ENCODE measurements at places on chromosomes 5 and 9. TPM values are rescaled to one million over a fixed set of nuclear protein-coding genes. Genes with fewer than 3 reads are reported as not detected.

DNA sequence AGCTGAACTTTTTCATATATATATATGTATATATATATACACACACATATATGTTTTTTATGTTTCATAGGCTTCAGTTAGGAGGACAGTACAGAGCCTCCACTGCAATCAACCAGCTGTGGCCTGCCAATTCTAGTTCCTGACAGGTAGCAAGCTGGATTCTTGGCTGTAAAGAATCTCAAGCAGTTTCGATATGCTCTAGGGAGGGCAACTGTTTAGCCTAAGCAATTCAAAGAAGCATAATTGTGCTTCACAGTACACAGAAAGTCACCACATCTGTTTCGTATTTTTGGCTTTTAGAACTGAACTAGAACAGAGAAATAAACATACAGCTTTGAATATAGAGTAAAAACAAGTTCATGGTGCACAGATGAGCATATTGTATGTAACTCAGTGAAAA is 152.4 kb upstream of the ARRDC3 start:
- DNase-seq: no peak

GRCh38 chr5:59139695-59140094 is 556.8 kb downstream of the RAB3C start:
- DNase-seq: no peak

GRCh38 chr5:150178262-150178661 is 11.6 kb upstream of the SLC6A7 start:
- DNase-seq: peak; percentile 77

DNA sequence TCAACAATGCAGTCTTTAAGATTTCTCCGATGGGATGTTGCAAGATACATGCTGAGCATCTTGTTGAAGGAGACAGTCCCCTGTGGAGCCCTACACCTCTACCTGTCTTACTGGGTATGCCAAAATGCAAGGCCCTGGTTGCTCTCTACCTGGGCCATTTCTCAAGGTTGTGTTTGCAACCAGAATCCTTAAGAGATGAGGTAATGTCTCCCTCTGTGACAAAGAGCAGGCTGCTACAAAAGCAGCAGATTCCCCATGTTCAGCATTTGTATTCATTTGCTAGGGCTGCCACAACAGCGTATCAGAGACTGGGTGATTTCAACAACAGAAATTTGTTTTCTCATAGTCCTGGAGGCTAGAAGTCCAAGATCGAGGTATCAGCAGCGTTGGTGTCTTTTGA is 138.4 kb upstream of the RPS23 start:
- DNase-seq: no peak

DNA sequence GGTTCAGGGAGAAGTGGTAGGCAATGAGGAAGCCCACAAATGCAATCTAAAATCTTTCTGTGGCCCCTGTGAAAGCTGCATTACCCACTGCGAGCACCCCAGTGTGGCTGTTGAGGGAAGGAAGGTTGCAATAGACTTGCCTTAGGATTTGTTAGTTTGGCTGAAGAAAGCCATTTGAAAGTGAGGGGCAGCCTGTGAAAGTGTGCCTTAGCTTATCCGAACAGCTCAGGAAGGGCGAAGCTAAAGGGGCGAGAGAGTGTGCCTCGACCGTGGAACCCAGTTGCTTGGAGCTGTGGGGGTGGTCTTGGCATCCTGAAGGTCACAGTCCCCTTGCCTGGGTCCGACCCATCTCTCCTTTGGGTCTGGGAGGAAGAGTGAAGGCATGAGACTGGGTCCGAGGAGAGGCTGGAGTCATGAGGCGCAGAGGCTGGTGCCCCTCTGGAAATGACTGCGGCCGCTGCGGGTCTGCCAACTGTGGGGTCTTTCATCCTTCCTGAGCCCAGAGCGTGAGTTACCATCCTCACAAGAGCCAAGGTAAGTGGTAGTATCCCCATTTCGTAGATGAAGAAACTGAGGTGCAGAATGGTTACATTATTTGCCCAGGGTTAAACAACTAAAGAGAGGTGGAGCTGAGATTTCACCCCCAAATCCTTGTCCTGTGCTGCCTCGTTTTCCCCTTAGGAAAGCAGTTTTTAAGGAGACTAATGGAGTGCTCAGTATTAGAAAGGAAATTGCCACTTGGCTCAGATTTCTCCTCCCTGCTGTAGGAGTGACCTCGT is 24.4 kb downstream of the SLC25A25 start:
- no peak for DNase-seq

- no peak for DNase-seq
These were observed 192.8 kb downstream of the NTRK2 start for GRCh38 chr9:84862308-84862707.

GRCh38 chr9:17800418-17800817 is 221.6 kb downstream of the SH3GL2 start:
- no peak for DNase-seq

- DNase-seq: no peak
These were observed 3.9 kb downstream of the HMGCR start for GRCh38 chr5:75340714-75341478.

DNA sequence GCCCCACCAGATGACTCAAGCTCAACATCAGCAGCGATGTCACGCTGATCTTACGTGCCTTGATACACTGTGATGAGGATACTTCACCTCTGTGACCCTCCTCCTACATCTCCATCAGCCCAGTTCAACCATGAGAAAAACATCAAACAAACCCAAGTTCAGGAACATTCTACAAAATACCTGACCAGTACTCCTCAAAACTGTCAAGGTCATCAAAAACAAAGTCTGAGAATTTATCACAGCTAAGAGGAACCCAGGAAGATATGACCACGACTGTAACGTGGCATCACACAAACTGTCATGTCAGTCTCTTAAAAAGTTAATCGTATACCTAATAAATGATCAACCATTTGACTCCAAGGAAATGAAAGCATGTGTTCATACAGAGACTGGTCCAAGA is 90.8 kb downstream of the COL23A1 start:
- no peak for DNase-seq

The DOCK8 gene
- total RNA-seq: 15.7 TPM

The GABRB2 gene
- total RNA-seq: 2.0 TPM

The FUT7 gene
- not detected for total RNA-seq

The RNF208 gene
- 5.3 TPM for total RNA-seq
